Left lung (tissue), 14 donors: ENCODE measurements at places on chromosomes 2 and 18. TPM values are rescaled to one million over a fixed set of nuclear protein-coding genes. Genes with fewer than 3 reads are reported as not detected.

GPR17 gene
- 0.24 TPM for total RNA-seq

GREB1 gene
- total RNA-seq: 3.1 TPM

TMEM163 gene
- total RNA-seq: 23.2 TPM

DNA sequence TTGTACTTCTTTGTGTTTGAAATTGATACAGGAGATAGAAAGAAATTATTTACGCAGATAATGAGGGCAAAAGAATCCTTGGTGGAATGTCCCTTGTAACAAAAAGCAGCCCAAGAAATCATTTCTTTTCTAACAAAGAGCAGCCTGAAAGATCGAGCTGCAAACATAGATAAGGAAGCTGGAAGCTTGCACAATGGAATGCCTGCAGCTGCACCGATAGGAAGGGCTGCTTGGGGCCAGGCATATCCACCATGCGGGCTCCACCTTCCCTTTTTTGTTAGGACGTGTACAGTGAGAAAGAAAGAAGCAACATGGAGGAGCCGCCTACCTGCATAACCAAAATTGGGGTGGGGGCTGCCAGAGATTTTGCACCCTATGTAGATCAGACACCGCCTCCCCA lies 568.7 kb downstream of the METTL4 start:
- no peaks in the 10 kb centered on the region for H3K36me3 ChIP-seq
- no peaks in the 10 kb centered on the region for H3K4me1 ChIP-seq
- no peak for DNase-seq
- no peak overlapping the region for H3K4me3 ChIP-seq

DNA sequence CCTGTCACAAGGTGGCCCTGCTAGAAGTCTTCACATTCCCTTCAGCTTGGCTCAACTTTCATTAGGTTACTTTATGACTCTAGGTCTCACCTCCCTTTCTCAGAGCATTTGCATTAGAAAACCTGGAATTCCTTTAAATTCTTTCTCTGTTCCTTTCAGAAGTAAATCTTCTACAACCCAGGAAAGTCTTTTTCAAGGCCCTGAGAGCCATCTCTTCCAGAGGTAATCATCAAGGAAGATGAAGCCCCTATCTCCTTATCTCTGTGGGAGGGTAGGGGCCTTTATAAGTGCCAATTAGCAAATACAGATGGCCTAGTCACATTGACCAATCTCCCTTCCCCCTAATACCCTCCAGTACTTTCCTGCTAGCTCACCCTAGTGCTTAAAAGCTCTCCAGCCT lies 848.0 kb upstream of the FAM98A start:
- H3K4me1 ChIP-seq: no peaks in the 10 kb centered on the region
- no peaks in the 10 kb centered on the region for H3K36me3 ChIP-seq
- H3K27me3 ChIP-seq: no peaks in the 10 kb centered on the region
- no peak overlapping the region for H3K27ac ChIP-seq
- H3K4me3 ChIP-seq: no peak overlapping the region

DNA sequence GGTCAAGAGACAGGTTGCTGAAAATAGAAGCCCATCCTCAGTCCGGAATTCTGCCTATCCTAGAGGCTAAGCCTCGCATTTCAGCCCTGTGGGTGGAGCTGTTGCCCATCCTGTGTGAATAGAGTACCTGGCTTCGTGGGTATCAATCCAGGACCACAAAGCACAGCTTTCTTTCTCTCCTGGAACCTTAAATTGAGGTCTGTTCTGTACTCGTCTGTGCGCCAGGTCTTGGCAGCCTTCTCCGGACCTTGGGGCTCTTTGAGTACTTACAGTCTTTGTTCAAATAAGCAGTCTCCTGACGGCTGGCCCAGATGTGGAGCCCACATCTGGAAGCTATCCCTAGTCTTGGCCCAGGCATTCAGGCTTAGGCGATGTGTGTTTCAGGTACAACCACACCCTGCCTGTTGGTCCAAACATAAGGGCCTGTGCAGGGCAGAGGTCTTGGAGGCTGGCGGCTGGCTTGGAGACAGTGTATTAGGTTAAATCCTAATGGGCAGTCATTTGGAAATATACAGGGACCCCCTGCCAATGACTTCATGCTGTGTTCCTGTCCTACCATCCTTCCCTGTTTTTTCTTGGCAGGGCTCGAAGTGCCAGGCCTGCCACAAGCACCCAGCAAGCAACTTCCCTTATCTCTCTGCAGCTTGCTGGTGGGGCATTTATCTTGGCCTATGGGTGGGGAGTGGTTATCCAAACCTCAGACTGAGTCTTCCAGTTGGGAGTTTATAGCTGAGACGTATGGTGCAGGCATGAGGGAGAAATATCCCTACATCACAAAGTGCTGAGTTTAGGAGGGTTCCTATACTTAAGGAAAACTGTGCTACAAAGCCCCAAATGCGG lies 294.1 kb downstream of the BCL2 start:
- H3K27me3 ChIP-seq: no peaks in the 10 kb centered on the region
- H3K4me1 ChIP-seq: no peaks in the 10 kb centered on the region
- H3K4me3 ChIP-seq: no peak overlapping the region
- H3K27ac ChIP-seq: no peak overlapping the region

GRCh38 chr2:68279691-68280090 lies 27.4 kb upstream of the PPP3R1 start:
- no peaks in the 10 kb centered on the region for H3K27me3 ChIP-seq
- DNase-seq: no peak
- no peaks in the 10 kb centered on the region for H3K36me3 ChIP-seq
- H3K4me1 ChIP-seq: no peaks in the 10 kb centered on the region
- no peak overlapping the region for H3K4me3 ChIP-seq
- no peak overlapping the region for H3K27ac ChIP-seq

- peak overlapping the region; percentile 48 for H3K27ac ChIP-seq
- H3K4me3 ChIP-seq: no peak overlapping the region
- peaks cover 10% of the 10 kb centered on the region for H3K4me1 ChIP-seq
- DNase-seq: no peak
- no peaks in the 10 kb centered on the region for H3K27me3 ChIP-seq
Measured at GRCh38 chr18:10033016-10033399, 119.2 kb downstream of the VAPA start.

- H3K36me3 ChIP-seq: no peaks in the 10 kb centered on the region
- no peak for DNase-seq
- no peaks in the 10 kb centered on the region for H3K27me3 ChIP-seq
- H3K27ac ChIP-seq: no peak overlapping the region
Measured at GRCh38 chr2:161312996-161313395, 4.8 kb downstream of the PSMD14 start.
